ENCODE measurements at places on chromosomes 4 and X.

DNA sequence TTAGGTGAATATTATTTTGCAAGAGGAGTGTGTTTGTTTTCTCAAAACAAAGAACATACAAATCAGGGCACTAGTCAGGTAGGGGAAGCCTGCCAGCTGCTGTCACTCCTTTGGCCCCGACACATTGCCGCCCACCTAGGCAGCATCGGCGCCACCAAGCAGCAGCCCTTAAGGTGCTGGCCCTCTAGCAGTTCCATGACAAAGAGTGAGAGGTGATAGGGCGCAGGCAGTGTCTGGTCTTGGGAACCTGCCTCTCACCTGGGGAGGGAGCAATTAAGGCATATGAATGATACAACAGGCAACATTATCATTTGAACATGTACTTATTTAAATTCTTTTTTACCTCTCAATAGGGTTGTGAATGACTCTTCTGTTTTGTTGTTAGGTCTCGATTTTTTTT, 135.1 kb downstream of the PLS3 start:
- no peaks in the 10 kb centered on the region for H3K36me3 ChIP-seq
- no peaks in the 10 kb centered on the region for H3K4me1 ChIP-seq
- H3K27me3 ChIP-seq, result peaks cover 30% of the 10 kb centered on the region

DNA sequence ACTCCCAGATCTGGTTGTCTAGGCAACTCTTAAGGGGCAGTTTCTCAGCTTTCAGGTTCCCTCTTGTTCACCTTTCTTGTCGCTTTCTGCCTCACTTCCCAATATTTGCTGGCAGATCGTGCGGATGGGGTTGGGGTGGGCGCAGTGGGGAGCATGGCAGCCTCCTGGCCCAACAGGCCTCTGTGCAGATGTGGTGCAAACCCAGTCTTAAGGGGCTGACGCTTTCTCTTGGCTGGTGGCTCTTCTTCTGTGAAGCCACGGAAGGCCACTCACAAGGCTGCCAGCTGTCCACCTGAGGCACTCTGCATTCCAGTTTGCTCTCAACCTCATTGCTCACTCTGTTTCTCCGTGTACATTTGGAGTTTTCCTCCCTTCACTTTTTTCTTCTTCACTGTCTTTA, 61.7 kb downstream of the NBDY start:
- H3K27ac ChIP-seq, result no peak overlapping the region
- H3K27me3 ChIP-seq, result peaks cover 5% of the 10 kb centered on the region
- H3K36me3 ChIP-seq, result peaks cover 58% of the 10 kb centered on the region

DNA sequence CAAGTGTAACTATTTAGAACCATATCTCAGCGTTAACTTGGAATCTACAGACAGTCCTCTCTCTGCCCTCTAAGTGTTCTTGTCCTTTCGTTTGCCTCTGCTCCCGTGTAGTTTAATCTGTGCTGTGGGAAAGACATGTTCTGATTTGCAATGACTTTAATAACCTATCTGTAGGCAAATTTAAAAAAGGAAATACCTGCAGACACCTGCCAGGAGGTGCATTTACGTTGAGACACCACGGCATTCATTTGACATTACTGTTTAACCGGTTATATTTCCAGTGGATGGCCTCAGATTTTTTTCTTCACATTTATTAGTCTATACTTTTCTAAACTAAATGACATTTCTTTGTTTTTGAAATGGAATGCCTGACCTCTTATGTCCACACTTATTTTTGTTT, 997.9 kb upstream of the PCDH7 start:
- DNase-seq, result no peak
- H3K27me3 ChIP-seq, result no peaks in the 10 kb centered on the region
- no peaks in the 10 kb centered on the region for H3K36me3 ChIP-seq
- no peak overlapping the region for H3K27ac ChIP-seq
- H3K4me3 ChIP-seq, result no peak overlapping the region

DNA sequence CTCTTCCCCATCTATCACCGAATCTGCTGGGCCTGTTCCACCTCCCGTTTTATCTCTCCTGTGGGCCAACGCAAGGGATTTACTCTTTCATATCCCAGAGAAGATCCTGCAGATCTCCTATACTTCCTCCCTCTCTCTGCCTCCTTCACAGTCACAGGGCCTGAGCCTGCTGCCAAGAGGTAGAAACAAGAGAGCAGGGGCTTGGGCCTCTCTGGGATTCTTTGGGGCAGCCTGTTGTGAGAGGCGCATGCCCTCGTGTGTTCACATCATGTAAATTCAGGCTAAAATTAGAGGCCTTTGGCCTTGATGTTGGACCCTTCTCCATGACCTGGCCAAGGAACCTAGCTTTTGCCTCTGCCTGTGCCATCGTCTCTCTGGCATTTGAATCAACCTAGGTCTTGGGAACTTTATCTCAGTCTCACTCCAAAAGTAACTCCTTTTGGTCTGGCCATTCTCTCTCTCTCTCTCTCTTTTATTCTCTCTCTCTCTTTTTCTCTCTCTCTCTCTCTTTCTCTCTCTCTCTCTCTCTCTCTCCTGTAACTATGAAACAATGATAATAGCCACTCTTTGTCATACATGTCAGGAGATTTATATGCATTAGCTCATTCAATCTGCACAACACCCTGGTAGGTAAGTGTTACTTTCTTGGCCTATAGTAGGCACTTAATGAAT, 20.0 kb upstream of the EFNB1 start:
- H3K4me1 ChIP-seq, result peaks cover 5% of the 10 kb centered on the region
- H3K27me3 ChIP-seq, result no peaks in the 10 kb centered on the region
- H3K27ac ChIP-seq, result no peak overlapping the region
- DNase-seq, result no peak
- no peaks in the 10 kb centered on the region for H3K36me3 ChIP-seq
- H3K4me3 ChIP-seq, result no peak overlapping the region

DNA sequence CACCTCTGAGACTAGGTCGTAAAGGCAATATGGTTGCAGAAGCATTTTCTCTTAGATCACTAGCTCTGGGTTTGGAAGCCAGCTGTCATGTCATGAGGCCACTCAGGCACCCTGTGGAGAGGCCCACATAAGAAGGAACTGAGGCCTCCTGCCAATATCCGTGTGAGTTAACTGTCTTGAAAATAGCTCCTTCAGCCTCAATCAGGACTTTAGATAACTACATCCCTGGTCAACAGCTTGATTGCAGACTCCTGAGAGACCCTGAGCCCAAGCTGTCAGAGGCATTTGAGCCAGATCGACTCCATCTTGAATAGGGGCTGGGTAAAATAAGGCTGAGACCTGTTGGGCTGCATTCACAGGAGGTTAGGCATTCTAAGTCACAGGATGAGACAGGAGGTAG, 15.1 kb upstream of the REPS2 start:
- no peak overlapping the region for H3K4me3 ChIP-seq
- H3K27ac ChIP-seq, result peak overlapping the region; percentile 49
- no peak for DNase-seq
- no peaks in the 10 kb centered on the region for H3K36me3 ChIP-seq
- peaks cover 35% of the 10 kb centered on the region for H3K4me1 ChIP-seq

GRCh38 chrX:106150701-106151100, 17.4 kb upstream of the PWWP3B start:
- H3K27me3 ChIP-seq, result peaks cover 6% of the 10 kb centered on the region
- no peaks in the 10 kb centered on the region for H3K36me3 ChIP-seq

DNA sequence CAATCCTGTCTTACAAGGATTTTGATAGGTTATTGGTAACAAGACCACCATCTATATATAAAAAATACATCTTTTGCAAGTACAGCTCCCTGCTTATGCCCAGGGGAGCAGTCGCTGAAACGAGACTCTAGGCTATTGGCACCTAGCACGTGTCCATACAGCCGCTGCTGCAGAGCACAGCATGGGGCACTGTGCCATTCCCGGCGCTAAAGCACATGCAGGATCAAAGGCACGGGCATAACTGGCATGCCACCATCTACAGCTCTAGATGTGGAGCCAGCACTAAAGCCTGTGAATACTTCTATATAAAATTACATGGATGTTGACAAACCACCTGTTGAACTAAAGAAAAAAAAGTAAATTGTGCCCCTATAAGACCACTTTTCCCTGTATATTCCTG, 144.8 kb downstream of the COL25A1 start:
- H3K36me3 ChIP-seq, result no peaks in the 10 kb centered on the region
- H3K27me3 ChIP-seq, result no peaks in the 10 kb centered on the region
- no peak for DNase-seq
- no peak overlapping the region for H3K4me3 ChIP-seq

DNA sequence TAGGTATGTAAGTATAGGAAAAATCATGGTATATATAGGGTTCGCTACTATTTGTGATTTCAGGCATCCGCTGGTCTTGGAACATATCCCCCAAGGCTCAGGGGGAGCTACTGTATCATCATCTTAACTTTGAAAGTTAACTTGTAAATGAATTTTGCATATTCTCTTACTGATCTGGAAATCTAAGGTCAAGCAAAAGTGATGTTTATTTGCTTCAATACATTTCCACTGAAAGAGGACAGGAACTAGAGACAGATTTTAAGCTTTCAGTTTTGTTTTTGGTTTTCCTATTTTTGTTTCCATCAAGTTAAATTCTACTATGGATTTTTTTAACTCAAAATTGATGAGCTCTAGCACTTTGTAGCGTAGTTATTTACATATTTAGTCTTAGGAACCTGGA, 56.2 kb downstream of the NAF1 start:
- no peaks in the 10 kb centered on the region for H3K27me3 ChIP-seq
- no peaks in the 10 kb centered on the region for H3K36me3 ChIP-seq
- H3K27ac ChIP-seq, result no peak overlapping the region
- H3K4me3 ChIP-seq, result no peak overlapping the region

GRCh38 chr4:37885496-37885895, 5.4 kb upstream of the TBC1D1 start:
- no peak for DNase-seq
- H3K4me3 ChIP-seq, result no peak overlapping the region
- H3K27ac ChIP-seq, result no peak overlapping the region
- H3K36me3 ChIP-seq, result no peaks in the 10 kb centered on the region
- peaks cover 6% of the 10 kb centered on the region for H3K4me1 ChIP-seq

- no peaks in the 10 kb centered on the region for H3K27me3 ChIP-seq
Observed at GRCh38 chrX:30343206-30343605, 34.0 kb upstream of the NR0B1 start.

DNA sequence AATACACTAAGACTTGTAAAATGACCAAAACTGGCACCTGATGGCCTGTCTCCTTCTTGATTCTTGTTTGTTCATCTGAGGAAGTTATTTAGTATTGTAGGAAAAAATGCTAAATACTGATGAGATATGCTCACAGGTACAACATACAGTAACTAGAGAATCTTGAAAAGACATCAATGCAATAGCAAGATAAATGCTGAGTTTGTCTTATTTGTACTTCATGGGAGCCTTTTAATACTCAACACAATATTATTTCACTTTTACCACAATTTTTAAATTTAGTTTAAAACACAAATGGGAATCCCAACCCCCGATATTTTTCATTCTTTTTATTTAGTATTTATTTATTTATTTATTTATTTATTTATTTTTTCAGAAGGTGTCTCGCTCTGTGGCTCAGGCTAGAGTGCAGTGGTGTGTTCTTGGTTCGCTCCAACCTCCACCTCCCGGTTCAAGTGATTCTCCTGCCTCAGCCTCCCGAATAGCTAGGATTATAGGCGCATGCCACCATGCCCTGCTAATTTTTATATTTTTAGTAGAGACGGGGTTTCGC, 12.1 kb downstream of the HHIP start:
- no peak overlapping the region for H3K27ac ChIP-seq
- no peak for DNase-seq
- no peaks in the 10 kb centered on the region for H3K36me3 ChIP-seq
- no peak overlapping the region for H3K4me3 ChIP-seq
- H3K27me3 ChIP-seq, result no peaks in the 10 kb centered on the region

- no peaks in the 10 kb centered on the region for H3K36me3 ChIP-seq
- H3K4me3 ChIP-seq, result no peak overlapping the region
- no peak overlapping the region for H3K27ac ChIP-seq
- H3K4me1 ChIP-seq, result no peaks in the 10 kb centered on the region
Observed at GRCh38 chr4:189049682-189050081, 891.0 kb upstream of the FRG1 start.

- no peak for DNase-seq
- H3K36me3 ChIP-seq, result no peaks in the 10 kb centered on the region
- H3K4me1 ChIP-seq, result no peaks in the 10 kb centered on the region
- no peak overlapping the region for H3K4me3 ChIP-seq
- no peak overlapping the region for H3K27ac ChIP-seq
- H3K27me3 ChIP-seq, result no peaks in the 10 kb centered on the region
Observed at GRCh38 chr4:158203436-158203835, 6.8 kb upstream of the TMEM144 start.

GRCh38 chr4:102392033-102392744, 46.9 kb upstream of the SLC39A8 start:
- H3K36me3 ChIP-seq, result no peaks in the 10 kb centered on the region
- peaks cover 2% of the 10 kb centered on the region for H3K27me3 ChIP-seq
- H3K4me3 ChIP-seq, result no peak overlapping the region
- H3K4me1 ChIP-seq, result peaks cover 14% of the 10 kb centered on the region

DNA sequence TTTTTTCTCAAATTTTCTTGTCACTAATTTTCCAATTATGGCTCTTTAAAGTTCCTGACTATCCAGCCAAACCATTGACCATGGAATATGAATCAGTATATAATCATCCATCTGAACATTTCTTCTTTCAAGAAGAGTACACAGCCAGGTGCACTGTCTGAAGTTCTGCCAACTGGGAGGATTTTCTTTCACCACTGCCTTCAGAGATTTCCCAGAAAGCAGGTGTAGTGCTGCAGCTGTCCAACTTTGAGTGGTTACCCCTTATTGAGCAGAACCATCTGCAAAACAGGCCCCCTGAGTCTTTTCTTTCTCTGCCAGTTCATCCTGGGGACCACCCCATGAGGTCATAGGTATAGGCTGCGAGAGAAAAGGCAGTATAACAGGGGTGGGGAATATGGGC, 1213.2 kb downstream of the RAPGEF2 start:
- no peaks in the 10 kb centered on the region for H3K36me3 ChIP-seq
- H3K4me1 ChIP-seq, result peaks cover 6% of the 10 kb centered on the region
- peaks cover 3% of the 10 kb centered on the region for H3K27me3 ChIP-seq

DNA sequence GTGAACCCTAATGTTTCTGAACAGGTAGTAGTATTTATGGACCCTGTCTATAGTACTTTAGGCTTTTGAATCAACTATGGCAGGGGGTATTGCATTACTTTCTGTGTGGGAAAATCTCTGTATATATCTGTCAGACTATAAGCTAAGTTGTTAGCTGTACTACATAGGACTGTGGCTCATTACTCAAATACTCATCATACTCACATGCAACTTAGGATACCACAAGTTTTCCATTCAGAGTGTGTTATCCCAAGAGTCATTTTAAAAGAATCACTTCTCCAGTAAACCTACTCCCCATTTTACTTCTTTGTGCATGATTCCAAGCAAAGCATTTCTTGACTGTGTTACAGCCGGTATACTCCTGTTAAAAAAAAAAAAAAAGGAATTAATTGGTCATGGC, 95.6 kb downstream of the PHOX2B start:
- peaks cover 30% of the 10 kb centered on the region for H3K4me1 ChIP-seq
- no peak overlapping the region for H3K4me3 ChIP-seq

DNA sequence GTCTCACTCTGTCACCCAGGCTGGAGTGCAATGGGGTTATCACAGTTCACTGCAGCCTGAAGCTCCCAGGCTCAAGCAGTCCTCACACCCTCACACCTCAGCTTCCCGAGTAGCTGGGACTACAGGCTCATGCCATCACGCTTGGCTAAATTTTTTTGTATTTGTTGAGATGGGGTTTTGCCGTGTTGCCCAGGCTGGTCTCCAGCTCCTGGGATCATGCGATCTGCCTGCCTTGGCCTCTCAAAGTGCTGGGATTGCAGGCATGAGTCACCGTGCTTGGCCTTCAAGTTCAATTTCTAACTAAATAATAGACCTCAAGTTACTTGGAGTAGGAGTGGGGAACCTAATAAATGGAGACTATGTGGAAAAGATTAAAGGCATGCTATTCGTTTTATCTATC, 48.9 kb downstream of the MND1 start:
- H3K4me1 ChIP-seq, result no peaks in the 10 kb centered on the region
- H3K36me3 ChIP-seq, result peaks cover 19% of the 10 kb centered on the region
- H3K27me3 ChIP-seq, result no peaks in the 10 kb centered on the region
- peak overlapping the region; percentile 72 for H3K27ac ChIP-seq
- no peak overlapping the region for H3K4me3 ChIP-seq

GRCh38 chrX:49844611-49845010, 15.5 kb downstream of the PAGE4 start:
- peaks cover 18% of the 10 kb centered on the region for H3K4me1 ChIP-seq
- H3K27ac ChIP-seq, result no peak overlapping the region
- H3K4me3 ChIP-seq, result no peak overlapping the region
- peaks cover 3% of the 10 kb centered on the region for H3K27me3 ChIP-seq

Data from nephron progenitor cell (in vitro differentiated cells).